ENCODE measurements at places on chromosomes 1 and 21. TPM values are rescaled to one million over a fixed set of nuclear protein-coding genes. Genes with fewer than 3 reads are reported as not detected.

Gene SUSD4
- 2.2 TPM for total RNA-seq

Gene HMGCS2
- total RNA-seq: not detected

DNA sequence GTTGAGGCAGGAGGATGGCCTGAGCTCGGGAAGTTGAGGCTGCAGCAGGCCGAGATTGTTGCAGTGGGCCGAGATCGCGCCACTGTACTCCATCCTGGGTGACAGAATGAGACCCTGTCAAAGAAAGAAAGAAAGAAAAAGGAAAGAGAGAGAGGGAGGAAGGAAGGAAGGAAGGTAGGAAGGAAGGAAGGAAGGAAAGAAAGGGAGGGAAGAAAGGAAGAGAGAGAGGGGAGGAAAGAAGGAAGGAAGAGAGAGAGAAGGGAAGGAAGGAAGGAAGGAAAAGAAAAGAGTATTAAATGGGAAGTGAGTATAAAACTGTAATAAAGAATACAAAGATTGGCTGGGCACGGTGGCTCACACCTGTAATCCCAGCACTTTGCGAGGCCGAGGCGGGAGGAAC lies 18.4 kb upstream of the ABL2 start:
- H3K27me3 ChIP-seq: no peaks in the 10 kb centered on the region
- DNase-seq: no peak
- H3K36me3 ChIP-seq: no peaks in the 10 kb centered on the region
- H3K27ac ChIP-seq: no peak overlapping the region
- no peaks in the 10 kb centered on the region for H3K4me1 ChIP-seq
- no peak overlapping the region for H3K4me3 ChIP-seq

DNA sequence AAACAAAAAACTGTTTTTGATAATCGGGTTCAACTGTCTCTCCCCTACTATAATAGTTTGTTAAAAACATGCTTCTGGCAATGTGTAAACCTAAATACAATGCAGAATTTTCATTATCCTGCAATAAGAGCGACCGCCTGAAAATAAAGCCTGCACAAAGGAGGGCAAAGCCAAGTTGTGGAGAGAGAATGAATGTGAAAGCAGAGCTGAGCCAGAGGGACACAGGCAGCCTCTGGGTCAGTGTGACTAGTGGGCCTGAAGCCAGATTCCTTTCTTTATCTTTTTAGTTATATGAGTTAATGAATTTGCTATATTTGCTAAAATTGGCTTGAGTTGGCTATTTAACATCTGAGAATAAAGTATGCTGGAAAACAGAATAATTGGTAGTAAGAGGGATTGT lies 615.2 kb downstream of the PLA2G4A start:
- no peak for DNase-seq
- H3K36me3 ChIP-seq: no peaks in the 10 kb centered on the region
- H3K27me3 ChIP-seq: no peaks in the 10 kb centered on the region
- H3K4me1 ChIP-seq: no peaks in the 10 kb centered on the region

DNA sequence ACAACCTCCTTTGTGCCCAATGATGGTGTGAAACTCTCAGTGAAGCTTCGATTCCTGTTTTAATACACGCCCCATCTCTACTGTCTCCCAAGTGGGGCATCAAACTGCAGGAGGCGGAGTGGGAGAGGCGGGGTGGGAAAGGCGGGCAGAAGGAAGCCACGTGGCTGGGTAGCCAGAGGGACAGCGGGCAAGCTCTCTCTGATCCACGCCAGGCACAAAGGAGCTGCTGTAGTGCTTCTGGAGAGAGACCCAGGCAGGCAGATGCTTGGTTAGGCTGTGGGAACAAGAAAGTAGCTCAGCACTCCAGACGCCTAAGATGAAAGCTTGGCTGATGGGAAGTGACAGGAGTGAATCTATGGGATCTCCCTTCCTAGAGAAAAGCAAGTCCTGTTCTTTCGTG lies 25.7 kb downstream of the TRIM67 start:
- no peaks in the 10 kb centered on the region for H3K36me3 ChIP-seq
- no peak for DNase-seq
- H3K27me3 ChIP-seq: peaks cover 20% of the 10 kb centered on the region
- H3K4me1 ChIP-seq: no peaks in the 10 kb centered on the region

- H3K27ac ChIP-seq: peak overlapping the region; percentile 100
- peaks cover 17% of the 10 kb centered on the region for H3K4me1 ChIP-seq
- no peaks in the 10 kb centered on the region for H3K27me3 ChIP-seq
Measured at GRCh38 chr1:26900815-26901511, 696 bp upstream of the GPATCH3 start.

DNA sequence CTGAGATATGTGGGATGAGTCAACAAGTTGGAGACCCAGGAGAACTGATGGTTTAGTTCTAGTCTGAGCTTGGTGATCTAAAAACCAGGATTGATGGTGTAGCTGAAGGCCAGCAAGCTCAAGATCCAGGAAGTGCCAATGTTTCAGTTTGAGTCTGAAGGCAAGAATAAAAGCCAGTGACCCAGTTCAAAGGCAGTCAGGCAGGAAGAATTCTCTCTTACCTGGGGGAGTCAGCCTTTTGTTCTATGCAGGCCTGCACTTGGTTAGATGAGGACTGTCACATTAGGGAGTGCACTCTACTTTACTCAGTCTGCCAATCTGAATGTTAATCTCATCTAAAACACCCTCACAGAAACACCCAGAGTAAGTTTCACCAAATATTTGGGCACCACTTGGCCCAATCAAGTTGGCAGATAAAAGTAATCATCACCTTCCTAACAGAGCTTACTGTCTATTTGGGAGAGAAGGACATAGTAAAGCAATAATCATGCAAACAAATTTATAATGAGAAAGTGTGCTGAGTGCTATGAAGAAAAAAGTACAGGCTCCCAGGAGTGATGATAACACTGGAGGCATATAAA lies 63.4 kb downstream of the TSEN15 start:
- H3K27me3 ChIP-seq: no peaks in the 10 kb centered on the region
- H3K4me1 ChIP-seq: peaks cover 5% of the 10 kb centered on the region
- H3K36me3 ChIP-seq: no peaks in the 10 kb centered on the region
- H3K4me3 ChIP-seq: no peak overlapping the region
- no peak for DNase-seq

DNA sequence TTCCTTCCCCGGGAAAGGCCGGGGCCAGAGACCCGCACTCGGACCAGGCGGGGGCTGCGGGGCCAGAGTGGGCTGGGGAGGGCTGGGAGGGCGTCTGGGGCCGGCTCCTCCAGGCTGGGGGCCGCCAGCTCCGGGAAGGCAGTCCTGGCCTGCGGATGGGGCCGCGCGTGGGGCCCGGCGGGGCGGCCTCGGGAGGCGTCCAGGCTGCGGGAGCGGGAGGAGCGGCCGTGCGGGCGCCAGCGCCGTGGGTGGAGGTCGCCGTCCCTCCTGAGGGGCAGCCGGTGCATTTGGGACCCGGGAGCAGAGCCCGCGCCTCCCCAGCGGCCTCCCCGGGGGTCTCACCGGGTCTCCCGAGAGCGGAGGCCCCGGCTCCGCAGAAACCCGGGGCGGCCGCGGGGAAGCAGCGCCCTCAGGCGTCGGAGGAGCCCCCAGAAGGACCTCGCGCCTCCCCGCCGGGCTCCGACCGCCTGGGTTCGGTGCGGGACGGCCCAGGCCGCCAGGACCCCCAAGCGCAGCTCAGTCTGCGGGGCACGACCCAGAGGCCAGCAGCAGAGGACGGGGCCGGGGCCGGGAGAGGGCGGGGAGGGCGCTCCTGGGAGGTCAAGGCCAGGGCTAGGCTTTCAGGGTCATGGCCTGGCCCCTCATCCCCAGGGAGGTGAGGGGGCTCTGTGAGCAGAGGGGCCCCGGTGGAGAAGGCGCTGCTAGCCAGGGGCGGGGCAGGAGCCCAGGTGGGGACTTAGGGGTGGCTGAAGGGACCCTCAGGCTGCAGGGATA lies 7.2 kb upstream of the SLX9 start:
- peak overlapping the region; percentile 78 for H3K4me3 ChIP-seq
- H3K4me1 ChIP-seq: peaks cover 36% of the 10 kb centered on the region
- H3K36me3 ChIP-seq: no peaks in the 10 kb centered on the region
- no peak overlapping the region for H3K27ac ChIP-seq
- H3K27me3 ChIP-seq: no peaks in the 10 kb centered on the region
- peak; percentile 83 for DNase-seq

DNA sequence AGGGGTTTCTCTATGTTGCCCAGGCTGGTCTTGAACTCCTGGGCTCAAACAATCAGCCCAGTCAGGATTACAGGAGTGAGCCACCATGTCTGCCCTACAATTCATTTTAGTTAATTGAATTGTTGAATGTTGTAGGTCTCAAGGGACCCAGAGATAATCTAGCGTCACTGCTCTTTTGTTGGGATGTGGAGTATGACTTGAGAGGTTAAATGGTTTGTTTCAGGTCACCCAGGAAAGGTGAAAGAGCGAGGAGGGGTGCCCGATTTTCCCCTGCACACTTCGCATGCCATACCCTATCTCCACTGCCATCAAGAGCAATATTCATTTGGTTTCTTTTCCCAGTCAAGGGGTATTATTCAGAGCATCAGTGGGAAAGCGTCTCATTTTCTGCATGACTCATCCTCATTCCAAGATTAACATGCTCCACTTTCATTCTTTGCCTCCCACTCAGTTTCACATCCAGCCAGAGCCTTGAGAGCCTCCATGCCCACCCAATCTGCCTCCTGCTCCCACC lies 13.1 kb upstream of the SLC30A1 start:
- H3K4me3 ChIP-seq: no peak overlapping the region
- H3K27ac ChIP-seq: no peak overlapping the region
- DNase-seq: no peak
- H3K27me3 ChIP-seq: peaks cover 8% of the 10 kb centered on the region
- no peaks in the 10 kb centered on the region for H3K36me3 ChIP-seq

Data from activated CD4-positive, alpha-beta T cell treated with anti-CD3 and anti-CD28 coated beads for 36 hours (primary cell).